Stimulated activated CD8-positive, alpha-beta memory T cell treated with anti-CD3 and anti-CD28 coated beads, Interleukin-4, amount 100 ng/mL, for 1 hour (primary cell): ENCODE measurements at places on chromosomes 2 and 18.

DNA sequence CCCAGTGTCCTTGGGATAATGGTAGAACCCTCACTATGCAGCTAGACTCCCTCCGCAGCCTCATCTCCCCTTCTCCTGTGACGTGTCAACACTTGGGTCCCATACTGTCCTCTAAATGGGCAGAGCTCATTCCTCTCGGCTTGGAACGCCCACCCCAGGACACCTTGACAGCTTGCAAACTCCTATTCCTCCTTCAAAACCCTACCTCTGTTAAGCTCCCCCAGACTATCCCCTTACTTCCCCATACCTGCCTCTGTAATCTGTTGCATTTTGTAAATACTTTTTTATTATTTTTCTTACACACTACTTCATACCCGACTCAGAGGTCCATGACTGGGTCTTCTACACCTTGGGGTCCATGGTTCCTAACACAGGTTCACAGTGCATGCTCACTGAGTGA lies 28.0 kb downstream of the STEAP3 start:
- DNase-seq: no peak

DNA sequence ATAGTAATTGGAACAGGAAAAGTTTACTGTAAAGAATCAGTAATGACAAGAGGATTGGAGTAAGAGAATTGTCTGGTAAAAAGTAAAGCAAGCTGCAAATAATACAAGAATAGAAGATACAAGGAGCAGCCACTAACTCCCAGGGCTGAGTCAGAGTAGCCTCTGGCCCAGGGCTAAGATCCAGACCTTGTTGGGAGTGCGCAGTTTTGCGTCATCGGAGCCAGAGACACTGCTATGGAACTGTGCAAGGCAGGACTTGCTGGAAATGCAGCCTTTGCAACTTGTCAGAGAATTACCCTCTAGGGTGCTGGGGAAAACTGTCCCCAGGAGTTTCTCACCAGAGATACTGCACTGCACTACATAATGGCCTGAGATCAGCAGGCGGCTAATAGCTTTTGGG lies 135.2 kb downstream of the NYAP2 start:
- no peak for DNase-seq

DNA sequence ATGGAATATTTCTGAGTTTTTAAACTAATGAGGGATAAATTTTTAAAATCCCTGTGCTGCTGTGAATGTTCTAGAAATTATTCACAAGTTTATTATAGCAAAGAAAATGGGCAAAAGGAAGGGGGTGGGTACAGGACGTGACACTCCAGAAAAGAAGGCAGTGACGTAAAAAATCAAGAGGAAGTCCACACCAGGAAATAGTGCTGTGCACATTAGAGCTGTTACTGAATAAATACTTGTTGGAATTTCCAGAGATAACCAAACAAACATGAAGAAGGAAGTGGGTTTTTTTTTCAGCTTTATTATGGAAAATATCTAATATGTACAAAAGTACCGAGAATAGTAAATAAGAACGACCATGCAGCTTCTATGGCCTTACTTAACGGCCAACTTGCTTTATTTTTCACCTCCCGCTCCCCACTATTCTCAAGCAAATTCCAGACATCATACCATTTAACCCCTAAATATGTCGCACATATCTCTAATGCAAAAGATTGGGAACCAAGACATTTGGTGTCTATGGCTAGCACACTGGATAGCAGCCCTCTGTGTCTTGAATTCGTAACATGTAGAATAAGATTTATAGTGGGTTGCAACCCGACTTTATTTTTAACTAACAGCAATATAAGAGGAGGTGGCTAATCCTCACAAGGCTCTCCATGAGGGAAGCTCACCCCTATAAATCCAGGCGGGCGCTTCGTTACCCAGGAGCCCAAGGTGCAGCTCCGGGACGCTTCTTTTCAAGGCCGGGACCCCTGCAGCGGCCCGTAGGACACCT lies 580 bp upstream of the NDUFV2 start:
- no peak for DNase-seq

DNA sequence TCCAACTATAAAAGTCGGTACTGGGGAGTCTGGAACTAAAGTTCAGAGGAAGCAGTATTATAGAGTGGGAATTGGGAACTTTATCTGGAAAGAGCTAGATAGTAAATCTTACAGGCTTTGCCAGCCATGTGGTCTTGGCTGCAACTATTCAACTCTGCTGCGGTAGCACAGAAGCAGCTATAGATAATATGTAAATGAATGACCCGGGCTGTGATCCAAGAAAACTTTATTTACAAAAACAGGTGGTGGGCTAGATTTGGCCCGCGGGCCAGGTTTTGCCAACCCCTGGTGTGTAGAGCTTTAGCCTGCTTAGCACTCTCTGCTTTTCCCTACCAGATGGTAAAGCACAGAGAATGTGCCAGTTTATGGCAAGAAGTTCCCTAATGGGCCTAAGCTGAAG lies 70.8 kb downstream of the TNP1 start:
- no peak for DNase-seq

GRCh38 chr2:12317814-12318426 lies 398.8 kb upstream of the TRIB2 start:
- no peak for DNase-seq
